ENCODE measurements at places on chromosomes 4 and X.

GRCh38 chr4:71254451-71255012 is 84.3 kb upstream of the SLC4A4 start:
- DNase-seq, result no peak

GRCh38 chrX:130645955-130646583 is 244.3 kb downstream of the RBMX2 start:
- DNase-seq, result no peak

- no peak for DNase-seq
Measured at GRCh38 chr4:45363931-45364330, 637.6 kb upstream of the GNPDA2 start.

GRCh38 chr4:149121023-149121404 is 678.8 kb upstream of the NR3C2 start:
- no peak for DNase-seq

- DNase-seq, result no peak
Measured at GRCh38 chr4:61541459-61541858, 341.3 kb downstream of the ADGRL3 start.

- no peak for DNase-seq
Measured at GRCh38 chr4:118270492-118270891, 82.3 kb downstream of the PRSS12 start.

DNA sequence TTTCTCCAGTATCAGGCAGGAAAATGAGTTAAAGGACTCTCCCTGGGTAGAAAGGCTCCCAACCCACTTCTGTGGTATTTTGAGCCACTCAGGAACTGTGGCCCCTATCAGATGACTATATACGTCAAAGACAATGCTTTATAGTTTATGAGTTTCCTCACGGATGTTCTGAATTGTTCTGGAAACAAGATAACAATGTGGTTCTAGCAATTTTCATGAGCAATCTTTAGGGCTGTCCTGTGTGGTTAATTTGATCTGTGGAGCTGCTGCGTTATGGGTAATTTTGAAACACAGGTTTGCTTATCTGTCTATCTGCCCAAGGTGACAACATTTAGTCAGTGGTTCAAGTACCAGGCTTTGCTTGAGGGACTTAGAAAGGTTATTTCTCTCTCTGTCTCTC is 46.7 kb upstream of the IL2 start:
- no peak for DNase-seq

DNA sequence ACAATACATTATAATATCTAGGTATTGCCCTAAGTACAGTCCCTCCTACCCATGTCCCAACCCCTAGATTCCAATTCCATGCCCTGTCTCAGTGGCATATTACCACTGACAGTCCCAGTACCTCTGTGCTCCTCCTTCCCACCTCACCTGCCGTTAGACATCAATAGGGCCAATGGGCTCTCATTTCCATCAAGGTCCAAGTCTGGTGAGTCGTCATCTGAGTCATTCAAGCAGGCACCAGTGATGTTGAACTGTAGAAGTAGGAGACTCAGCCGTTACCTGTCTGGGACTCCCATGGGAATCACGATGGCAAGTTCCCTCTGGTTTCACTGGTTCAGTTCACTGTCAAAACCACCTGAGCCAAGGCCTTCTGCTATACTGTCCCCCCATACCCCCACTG is 51.7 kb downstream of the PHF8 start:
- DNase-seq, result no peak

DNA sequence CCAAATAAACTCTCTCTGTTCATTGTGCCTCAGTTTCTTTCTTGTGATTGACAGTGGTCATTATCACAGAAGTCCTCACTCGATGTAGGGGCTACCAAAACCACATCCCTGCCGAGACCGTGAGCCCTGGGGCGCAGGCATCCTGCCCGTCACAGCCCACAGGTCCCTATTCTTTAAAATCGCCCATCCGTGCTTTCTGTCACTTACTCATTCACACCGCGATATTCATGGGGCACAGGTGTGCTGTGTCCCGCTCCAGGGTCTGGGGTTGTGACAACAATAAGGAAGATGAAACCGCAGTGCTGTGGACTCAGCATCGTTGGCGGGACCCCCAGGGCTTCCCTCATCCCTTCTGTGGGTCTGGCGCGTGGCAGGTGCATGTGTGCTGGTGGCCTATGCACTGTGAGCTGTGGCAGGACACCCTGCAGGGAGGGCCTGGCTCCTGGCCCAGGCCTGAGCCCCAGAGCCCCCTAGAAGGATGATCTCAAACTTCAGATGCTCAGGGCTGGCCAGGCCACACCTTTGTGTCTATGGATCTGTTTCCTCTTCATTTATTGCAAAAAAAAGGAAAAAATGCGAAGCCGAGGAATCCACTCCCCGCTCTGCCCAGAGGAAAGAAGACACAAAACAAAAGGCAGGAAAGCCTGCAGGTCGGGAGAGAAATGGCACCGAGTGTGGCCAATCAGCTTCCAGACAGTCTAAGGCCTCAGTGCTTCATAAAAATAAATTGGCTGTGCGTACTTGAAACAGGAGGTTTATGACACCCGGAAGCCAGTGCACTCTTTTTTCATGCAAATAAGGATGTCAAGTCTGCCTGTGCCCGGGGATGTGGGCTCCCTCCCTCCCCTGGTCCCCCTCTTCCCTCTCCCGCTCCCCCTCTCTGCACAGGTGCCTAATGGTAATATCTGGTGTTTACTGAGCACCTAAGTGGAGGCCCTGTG is 109.5 kb upstream of the ADRA2C start:
- no peak for DNase-seq

GRCh38 chr4:139331185-139331584 is 28.9 kb upstream of the NDUFC1 start:
- DNase-seq, result no peak

- DNase-seq, result no peak
Measured at GRCh38 chr4:127410644-127411043, 222.1 kb upstream of the INTU start.

- DNase-seq, result no peak
Measured at GRCh38 chr4:38560768-38561558, 103.0 kb upstream of the KLF3 start.

DNA sequence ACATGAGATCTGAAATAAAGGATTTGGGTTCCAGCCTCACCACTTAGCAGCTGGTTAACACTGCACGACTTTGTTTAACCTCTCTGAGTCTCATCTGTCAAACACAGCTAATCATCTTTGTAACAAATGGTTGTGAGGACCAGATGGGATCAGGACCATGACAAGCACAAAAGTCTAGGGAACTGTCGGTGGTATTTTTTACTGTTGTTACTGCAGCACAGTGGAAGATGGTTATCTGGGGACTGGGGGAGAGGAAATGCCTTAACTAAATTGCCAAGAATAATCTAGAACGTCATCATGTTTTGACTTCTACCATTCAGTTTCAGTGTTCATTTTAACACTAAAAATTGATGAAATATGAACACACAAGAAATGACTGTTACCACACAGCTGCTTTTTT is 99.5 kb downstream of the ADGRA3 start:
- no peak for DNase-seq

GRCh38 chr4:42655269-42655637 is 1.7 kb downstream of the ATP8A1 start:
- DNase-seq, result no peak
